Hematopoietic multipotent progenitor cell treated with erythropoietin and hydrocortisone succinate and interleukin-3 and kit ligand, for 15 days (in vitro differentiated cells): ENCODE measurements at places on chromosomes 1 and 21.

DNA sequence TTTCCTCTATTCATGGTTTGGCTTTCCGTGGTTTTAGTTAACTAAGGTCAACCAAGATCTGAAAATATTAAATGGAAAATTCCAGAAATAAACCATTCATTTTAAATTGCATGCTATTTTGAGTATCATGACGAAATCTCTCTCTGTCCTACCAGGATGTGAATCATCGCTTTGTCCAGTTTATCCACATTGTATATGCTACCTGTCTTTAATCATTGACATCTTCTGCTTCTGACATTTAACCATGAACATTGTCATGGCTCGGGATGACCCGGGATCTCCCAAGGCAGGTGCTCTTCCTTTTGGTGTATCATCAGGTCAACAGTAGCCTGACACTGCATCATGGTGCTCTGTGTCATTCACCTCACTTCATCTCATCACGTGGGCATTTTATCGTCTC, 125.5 kb upstream of the HNRNPU start:
- no peak for DNase-seq

DNA sequence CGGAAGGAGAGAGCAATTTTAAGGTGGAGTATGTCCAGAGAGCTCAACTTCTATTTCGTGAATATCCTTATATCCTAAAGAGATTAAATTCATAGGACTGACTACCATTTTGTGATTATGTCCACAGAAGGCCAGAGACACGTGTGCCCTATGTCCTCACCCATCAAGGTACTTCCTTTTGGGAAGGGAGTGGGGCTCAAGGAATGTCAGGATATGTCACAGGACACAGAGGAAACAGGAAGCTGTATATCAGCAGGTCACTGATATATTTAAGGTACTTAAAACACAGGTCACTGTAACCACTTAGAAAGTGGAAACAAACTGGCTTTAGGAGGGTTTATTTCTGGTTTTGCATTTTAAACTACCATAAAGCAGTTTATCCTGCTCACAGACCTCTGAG, 184.6 kb downstream of the APP start:
- DNase-seq = no peak

GRCh38 chr1:240005997-240006650, 85.6 kb upstream of the FMN2 start:
- no peak for DNase-seq

DNA sequence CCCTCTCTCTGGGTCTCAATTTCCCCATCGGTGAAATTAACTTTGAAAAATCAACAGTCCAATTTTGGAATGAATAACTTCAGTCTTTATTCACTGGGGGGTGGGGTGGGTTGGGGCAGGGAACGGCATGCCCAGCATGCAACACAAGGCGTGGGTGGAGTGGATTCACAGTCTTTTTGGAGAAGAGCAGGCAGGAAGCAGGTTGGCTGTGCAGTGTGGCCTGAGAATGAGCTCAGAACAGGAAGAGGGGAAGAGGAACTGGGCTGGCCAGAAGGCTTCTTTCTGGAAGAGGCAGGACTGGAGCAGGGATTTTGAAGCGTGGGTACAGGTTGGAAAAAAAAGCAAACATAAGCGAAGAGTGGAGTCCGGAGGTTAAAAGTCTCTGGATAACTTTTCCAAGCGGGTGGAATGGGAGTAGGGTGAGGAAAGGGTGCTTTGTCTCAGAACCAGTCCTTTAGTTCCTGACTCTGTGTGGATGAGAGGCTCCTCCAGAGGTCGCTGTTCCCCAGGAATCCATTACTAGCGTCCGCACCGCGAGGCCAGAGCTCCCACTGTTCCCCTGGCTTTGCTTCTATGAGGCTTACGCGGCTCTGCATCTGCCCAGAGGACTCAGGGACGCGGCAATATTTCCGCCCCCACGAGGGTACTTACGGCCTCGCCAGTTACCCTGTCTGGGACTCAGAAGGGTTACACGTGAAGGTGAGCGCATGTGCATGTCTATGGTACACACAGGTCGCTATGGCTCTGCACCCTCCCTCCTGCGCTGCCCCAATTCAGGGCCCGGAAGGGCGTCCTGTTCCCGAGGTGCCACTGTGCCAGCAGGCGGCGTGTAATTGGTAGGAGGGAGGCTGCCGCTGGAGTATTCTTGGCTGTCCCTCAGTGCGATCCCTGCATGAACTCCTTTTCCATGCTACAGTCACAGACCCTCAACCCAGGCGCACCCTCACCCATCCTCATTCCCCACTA, 5.5 kb upstream of the FOXD2 start:
- DNase-seq = peak; percentile 50

DNA sequence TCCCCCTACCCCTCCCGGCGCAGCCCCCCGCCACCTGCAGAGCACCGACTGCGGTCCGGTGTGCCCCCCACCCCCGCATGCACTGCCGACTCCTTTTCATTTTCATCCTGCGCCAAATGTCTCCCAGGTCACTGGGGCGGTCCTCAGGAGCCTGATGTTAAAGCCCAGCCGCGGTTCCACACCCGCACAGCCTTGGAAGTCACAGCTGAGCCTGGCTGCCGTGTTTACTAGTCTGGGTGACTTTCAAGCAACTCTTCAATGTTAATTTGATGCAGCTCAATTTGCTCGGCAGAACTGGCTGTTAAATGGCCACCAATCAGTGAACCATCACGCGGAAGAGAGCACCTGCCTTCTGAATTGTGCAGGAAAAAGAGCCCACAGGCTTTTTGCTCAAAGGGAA, 27.2 kb downstream of the THAP3 start:
- DNase-seq = no peak

DNA sequence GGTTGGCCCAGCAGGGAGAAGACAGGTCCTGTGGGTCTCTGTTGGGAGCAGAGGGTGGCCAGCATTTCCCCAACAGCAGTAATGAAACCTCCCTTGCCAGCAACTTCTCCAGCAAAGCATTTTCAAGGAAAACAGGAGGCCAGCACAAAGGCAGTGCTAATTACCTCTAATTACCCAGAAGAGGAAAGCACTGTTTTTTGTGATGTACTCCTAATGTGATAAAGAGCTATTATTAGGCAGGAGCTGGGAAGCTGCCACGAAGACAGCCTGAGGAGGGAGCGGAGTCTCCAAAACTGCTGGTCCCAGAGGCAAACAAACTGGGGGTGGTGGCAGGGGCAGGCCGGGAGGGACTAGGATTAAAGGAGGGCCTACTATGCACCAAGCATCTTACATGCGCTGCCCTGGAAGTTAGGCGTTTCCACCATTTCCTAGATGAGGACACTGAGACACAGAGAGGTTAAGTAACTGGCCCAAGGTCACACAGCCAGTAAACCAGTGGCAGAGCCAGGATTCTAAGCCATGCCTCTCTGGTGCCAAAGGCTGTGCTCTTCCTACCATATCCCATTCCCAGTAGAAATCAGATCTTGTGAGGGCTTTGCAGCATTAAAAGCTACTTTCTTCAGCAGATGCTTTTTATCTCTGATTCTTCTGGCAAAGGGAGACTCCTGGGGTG, 24.5 kb downstream of the HTR6 start:
- DNase-seq = no peak

GRCh38 chr1:173408886-173409285, 68.2 kb upstream of the PRDX6 start:
- no peak for DNase-seq

- DNase-seq = no peak
Measured at GRCh38 chr21:14814991-14815390, 249.8 kb downstream of the NRIP1 start.

DNA sequence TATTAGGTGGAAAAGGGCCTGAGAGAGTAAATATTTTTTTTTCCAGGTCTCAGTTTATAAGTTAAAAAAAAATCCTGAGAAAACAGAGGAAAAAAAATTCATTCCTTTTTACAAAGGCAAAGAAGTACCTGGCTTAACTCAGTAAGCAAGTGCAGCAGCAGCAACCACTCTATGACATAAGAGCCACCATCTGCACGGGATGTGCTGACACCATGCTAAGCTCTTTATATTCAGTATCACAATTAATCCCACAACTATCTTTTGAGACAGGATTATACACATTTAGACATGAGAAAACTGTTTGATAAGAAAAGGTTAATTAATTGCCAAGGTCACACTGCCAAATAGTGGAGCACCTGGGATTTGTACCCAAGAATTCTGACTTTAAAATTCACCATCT, 13.4 kb upstream of the DPT start:
- no peak for DNase-seq

DNA sequence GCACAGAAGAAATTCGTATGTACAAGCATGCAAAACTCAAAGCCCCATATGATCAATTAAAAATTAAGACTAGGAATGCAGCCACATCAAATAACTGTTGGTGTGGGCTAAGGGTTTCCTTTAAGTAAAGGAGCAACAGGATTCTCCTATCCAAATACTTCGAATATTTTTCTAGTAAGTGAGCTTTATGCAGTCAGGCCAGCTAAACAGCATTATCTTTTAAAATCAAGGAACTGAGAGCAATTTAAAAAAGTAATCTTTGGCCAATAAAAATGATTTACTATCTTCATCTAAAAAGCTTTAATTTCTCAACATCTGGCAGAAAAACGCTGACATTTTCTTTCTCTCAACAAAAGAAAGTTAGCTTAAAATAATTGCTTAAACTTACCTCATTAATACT, 19.8 kb downstream of the CNN3 start:
- no peak for DNase-seq

- DNase-seq = no peak
Measured at GRCh38 chr1:178450871-178451270, 45.9 kb downstream of the CLEC20A start.

DNA sequence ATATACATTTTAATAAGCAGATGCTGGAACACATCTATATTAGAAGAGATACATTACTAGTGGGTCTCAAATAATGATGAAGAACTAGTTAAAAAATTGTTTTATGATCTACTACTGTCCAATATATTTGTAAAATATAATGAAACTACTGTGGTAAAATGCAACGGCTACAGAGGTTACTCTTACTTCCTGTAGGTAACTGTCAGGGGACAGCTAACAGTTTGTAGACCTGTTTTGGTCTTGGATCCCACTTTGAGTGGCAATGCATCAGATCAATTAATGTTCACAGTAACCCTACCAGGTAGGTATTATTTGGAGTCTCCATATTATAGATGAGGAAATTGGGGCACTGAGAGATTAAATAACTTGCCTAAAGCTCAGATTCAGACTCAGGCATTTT, 26.7 kb upstream of the MYSM1 start:
- DNase-seq = no peak

- DNase-seq = peak; percentile 4
Measured at GRCh38 chr21:43268086-43268803, 99.4 kb downstream of the CRYAA start.

DNA sequence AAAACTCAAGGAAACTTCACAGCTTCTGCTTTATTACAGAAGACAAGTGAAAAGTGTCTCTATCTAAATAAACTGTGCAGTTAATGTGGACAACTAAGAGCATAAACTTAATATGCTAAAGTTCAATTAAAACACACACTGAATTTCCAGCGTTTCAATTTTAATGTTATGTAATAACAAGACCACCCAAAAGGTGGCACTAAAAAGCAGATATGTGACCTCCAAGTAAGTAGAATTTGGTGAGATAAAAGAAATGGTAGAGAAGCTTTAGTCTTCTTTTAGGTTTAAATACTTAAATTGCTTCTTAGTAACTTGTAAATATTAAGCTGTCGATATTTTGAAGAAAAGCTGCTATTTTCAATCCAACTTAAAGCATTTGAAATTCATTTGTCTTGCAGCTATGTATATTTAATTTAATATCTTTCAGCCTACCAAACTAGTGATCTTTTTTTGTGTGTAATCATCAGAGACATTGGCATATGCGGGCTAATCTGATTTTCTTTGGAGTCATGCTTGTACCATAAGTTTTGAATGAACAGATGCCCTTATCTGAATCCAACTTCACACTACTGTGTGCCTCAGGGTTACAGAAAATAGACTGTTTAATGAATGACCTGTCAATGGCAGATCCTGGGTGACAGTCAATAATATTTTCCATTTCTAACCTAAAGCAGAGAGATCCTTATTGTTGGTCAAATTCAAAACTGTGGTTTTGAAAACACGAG, 36.5 kb upstream of the ADAMTS1 start:
- DNase-seq = no peak

GRCh38 chr1:7145947-7146346, 360.7 kb downstream of the CAMTA1 start:
- DNase-seq = no peak

GRCh38 chr1:230356190-230356589, 69.9 kb downstream of the PGBD5 start:
- no peak for DNase-seq

DNA sequence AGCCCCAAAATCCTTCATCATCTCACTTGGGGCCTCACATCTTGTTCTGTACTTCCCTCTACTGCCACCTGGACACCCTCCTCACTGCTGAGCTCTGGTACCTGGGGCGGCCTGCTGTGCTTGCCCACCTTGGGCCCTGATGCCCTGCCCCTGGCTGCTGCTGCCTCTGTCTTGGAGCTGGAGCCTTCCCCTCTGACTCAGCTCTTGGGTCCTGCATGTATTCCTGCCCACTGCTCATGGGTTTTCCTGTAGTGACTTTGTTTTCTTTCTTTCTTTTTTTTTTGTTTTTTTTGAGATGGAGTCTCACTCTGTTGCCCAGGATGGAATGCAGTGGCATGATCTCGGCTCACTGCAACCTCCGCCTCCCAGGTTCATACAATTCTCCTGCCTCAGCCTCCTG, 37.5 kb downstream of the TRAPPC10 start:
- DNase-seq = no peak

DNA sequence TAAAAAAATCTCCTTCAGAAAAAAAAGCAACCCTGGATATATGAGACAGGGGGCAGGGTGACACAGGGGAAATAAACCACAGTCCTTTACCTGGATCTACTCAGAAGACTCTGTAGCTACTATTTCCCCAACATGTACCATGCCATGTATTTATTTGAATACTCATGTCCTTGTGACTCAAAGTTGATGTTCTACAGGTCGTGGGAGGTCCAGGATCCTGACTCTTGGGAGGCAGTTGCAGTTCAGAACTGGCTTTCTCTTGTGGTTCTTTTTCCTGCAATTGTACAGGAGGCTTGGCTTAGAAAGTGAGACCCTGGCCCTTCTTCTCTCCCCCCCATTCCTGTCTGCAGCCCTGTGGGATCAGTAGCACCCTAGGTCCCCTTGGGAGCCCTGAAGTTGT, 5.8 kb upstream of the IL24 start:
- no peak for DNase-seq

DNA sequence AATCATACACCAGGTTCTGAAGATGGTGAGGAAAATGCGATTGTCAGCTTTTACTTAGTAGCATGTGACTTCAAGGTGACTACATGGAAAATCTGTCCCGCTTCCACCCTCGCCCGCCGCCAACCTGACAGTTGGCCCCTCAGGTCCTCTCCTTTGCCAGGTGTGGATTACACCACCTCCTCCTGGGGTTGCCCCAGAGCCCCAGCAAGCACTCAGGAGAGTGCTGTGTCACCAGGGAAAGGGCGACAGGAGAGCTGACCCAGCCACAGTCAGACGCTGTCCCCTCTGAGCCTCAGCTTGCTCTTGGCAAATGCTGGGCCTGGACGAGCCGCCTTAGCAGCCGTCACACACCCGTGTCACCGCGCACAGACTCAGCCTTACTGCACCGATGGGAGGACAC, 17.9 kb downstream of the PTTG1IP start:
- DNase-seq = peak; percentile 33

- DNase-seq = no peak
Measured at GRCh38 chr21:25330266-25330665, 277.0 kb downstream of the MRPL39 start.
